Activated CD8-positive, alpha-beta memory T cell treated with anti-CD3 and anti-CD28 coated beads, Interleukin-2, amount 50 U/mL, for 4 hours (primary cell): ENCODE measurements at places on chromosomes 2 and 18.

- DNase-seq: no peak
Observed at GRCh38 chr2:43165378-43166069, 60.9 kb downstream of the ZFP36L2 start.

- DNase-seq: no peak
Observed at GRCh38 chr18:28363124-28363523, 186.2 kb upstream of the CDH2 start.

GRCh38 chr2:230829959-230830358, 34.8 kb upstream of the ITM2C start:
- no peak for DNase-seq

GRCh38 chr2:201847481-201847880, 41.1 kb downstream of the CDK15 start:
- no peak for DNase-seq

- DNase-seq: no peak
Observed at GRCh38 chr2:71891719-71892422, 255.8 kb downstream of the CYP26B1 start.

GRCh38 chr18:69898241-69898861, 49.3 kb downstream of the CD226 start:
- DNase-seq: no peak

DNA sequence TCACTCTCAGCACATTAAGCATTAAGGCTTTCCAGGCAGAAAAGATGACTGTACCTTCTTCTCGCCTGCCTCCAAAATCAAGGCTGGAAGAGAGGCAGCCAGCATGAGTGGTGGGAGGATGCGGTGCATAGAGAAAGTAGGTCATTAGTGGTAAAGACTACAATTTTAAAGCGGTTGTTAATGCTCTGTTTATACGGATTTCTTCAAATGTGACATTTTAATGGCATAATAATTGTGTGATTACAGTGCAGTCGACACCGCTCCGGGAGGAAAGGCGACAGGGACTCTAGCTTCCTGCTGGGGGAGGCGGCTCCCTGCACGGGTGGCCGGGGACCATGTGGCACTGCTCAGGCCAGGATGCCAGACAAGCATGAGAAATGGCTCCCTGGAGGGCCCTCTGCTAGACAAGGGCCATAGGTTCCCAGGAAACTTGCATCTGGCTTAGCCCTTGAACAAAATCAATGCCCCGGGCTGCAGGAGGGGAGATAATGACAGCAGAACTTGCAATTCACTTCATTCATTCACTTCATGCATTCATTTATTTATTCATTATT, 129.6 kb downstream of the GALNT14 start:
- no peak for DNase-seq

GRCh38 chr2:102110171-102110570, 32.4 kb upstream of the IL1R1 start:
- DNase-seq: no peak

DNA sequence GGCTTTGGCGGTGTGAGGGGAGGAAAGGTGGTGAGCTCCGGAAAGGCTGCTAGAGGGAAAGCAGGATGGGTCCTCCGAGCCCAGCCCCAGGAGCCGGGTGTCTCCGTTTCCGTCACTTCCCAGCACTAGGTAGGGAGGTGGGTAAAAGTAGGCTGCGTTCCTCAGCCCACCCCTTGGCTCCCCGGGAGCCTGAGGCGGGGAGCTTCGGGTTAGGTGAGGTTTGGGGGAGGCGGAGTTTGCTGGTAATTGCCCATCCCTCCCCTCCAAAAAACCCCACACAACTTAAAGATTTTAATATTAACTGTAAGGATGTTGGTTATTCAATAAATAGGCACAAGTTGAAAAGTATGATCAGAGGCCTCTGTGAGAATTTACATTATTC, 552 bp upstream of the ATF2 start:
- DNase-seq: no peak

- DNase-seq: no peak
Observed at GRCh38 chr2:2184549-2185249, 146.4 kb downstream of the MYT1L start.

DNA sequence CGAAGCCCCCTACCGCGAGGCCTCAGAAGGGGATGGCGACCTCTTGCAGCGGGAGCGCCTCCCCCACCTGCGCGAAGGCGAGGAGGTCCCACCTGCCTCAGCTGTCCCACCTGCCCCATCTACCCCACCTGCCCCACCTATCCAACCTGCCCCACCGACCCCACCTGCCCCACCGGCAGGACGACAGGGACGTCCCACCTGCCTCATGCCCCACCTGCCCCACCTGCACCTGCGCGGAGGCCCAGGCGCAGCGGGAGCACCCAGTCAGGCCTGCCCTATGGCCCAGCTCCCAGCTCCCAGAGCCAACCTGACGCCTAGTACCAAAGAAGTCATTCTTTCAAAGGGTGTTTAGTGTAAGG, 489.1 kb upstream of the SMIM21 start:
- DNase-seq: no peak
